Fibroblast of lung (primary cell): ENCODE measurements at places on chromosomes 6 and 20.

DNA sequence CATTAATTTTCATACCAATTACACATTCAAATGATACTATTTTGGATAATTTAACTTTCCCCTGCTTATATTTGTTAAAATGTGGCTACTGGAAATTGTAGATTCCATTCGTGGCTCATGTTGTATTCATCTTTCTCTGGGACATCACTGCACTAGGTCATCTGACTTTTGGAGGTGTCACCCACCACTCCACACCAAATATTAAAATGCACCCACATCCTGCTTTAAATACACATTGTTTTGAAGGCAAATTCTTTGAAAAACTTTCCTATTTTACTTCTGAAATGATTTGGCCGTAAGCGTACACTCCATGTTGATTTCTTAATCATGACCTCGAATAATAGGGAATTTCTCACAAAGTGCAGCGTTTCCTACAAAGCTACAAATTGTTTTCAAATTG is 8.7 kb upstream of the RBM38 start:
- no peak for DNase-seq

DNA sequence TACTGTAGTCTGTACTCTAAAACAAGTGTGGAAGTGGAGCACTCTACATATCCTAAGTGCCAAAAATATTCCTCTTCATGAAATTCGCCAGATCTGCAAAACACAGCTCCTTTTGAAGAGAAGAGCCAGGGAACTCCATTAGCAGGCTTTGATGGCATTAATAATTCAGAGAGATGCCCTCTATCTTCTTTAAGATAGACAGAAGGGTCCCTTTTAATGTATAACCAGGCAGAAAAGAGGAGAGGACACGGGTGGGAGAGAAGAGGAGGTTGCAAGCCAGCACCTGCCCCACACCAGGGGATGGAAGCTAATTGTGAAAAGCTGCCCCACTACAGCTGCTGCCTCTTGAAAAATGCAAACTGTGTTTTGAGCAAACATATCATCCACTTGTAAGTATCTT is 3.7 kb upstream of the RFPL4B start:
- DNase-seq, result no peak

DNA sequence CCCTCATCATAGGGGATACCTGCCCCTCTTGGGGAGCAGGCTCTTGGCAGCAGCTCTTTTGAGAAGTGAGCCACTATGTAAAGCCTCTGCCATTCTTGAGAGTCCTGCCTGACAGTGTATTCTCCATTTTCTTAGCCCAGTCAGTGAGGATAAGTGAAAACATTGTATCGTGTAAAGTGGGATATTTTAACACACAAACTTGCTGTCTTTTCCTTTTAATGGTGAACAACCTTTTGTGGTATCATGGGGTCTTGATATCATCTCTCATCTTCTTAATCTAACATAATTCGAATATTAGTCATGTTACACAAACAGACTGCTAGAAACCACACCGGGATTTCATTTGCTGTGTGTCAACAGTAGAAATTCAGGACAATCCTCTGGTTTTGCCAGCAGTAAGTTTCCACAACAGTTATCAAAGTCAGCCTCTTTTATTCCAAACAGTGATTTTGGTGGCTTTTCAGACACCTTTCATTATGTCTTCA is 136.2 kb downstream of the HIVEP1 start:
- DNase-seq, result peak; percentile 92

GRCh38 chr6:7171119-7171518 is 63.4 kb downstream of the RREB1 start:
- DNase-seq, result no peak

DNA sequence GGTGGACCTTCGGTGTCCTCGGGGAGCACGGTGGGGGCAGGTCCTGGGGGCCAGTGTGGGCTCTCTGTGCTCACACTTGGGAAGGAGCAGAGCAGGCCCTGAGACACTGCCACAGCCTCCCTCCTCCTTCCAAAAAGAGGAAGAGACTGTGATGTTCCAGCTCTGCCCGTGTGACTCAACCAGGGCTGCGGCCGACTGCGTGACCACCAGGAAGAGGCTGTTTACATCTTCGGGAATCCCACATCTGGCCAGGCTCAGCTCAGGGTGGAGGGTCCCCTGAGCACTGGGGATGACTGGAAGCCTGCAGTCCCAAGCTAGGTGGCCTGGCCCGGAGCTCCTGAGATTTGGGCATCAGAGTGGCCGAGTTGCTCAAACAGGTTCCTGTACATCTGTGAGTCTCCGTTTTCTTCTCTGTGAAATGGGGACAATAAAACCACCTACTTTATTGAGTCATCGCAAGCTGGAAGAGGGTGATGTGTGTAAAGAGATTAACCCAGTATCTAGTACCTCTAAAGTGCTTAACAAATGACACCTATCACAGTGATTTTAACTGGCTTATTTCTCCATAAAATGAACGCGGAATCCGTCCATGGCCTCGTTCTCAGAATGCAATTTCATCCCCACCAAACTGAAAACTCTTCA is 242.1 kb downstream of the DLL1 start:
- DNase-seq, result no peak

GRCh38 chr6:41100871-41101287 is 28.1 kb downstream of the NFYA start:
- DNase-seq, result no peak

- DNase-seq, result no peak
Measured at GRCh38 chr6:27531772-27532459, 59.0 kb upstream of the ZNF184 start.

GRCh38 chr20:56522311-56522710 is 2.2 kb upstream of the FAM209A start:
- no peak for DNase-seq

GRCh38 chr20:44805335-44805978 is 4.9 kb downstream of the RIMS4 start:
- no peak for DNase-seq

DNA sequence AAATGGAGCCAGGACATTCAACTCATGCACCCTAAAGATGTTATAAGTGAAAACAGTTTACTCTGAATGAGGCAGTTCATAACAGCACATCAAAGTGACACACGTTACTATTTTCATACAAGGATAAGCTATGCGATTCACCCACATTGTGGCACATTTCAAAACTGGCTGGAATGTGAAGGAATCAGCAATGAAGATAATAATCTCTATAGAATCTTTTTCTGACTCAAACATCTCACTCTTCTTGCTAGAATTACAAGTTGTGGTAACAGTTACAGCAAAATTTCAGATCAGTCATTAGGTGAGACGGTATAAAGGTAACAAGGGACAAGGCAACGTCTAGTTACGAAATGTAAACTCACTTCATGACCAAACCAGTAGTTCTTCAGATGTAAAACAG is 17.5 kb downstream of the TMEM244 start:
- no peak for DNase-seq

- no peak for DNase-seq
Measured at GRCh38 chr6:142470421-142470820, 168.6 kb downstream of the ADGRG6 start.

- no peak for DNase-seq
Measured at GRCh38 chr6:136226674-136227377, 23.3 kb downstream of the MTFR2 start.

- DNase-seq, result no peak
Measured at GRCh38 chr20:32988008-32988407, 16.2 kb downstream of the SUN5 start.

- DNase-seq, result peak; percentile 28
Measured at GRCh38 chr20:46681032-46681854, 8.0 kb downstream of the TP53RK start.

GRCh38 chr6:33633462-33634158 is 12.5 kb downstream of the ITPR3 start:
- peak; percentile 62 for DNase-seq

- DNase-seq, result peak; percentile 69
Measured at GRCh38 chr20:14189794-14190402, 147.5 kb downstream of the FLRT3 start.

- no peak for DNase-seq
Measured at GRCh38 chr20:48126227-48126740, 341.0 kb upstream of the SULF2 start.

DNA sequence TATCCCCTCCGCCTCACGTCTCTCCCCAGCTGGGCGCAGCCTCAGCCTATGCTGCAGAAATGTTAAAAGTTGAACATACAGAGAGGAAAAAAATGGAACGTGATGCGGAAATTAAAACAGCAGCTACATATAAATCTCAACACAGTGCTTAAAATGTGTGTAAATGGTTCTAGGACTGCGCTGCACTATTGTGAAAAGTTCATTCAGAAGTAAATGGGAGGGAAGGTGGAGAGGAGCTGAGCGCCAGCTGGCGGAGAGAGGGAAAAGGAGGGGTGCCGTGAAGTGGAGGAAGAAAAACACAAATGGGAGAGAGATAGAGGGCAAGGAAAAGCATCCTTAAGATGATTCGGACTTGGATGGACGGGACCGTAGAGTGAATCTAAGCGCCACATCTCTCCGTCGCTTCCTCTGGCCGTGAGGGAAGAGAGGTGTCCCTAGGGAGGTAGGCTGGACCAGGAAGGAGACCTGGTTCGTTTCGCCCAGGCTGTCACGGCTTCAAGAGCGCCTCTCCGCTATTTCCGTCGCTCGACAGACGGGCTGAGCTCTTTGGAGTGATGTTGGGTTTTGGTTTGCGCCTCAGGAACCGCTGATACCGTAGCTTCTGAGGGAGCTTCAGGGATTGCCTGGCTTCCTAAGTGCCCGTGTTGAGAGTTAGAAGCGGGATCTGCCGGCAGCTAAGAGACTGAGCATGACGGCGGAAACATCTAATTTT is 113.7 kb downstream of the TRIM27 start:
- DNase-seq, result no peak

GRCh38 chr6:48994811-48995210 is 468.2 kb downstream of the MMUT start:
- DNase-seq, result no peak

GRCh38 chr6:159753081-159753872 is 8.6 kb upstream of the ACAT2 start:
- peak; percentile 29 for DNase-seq

DNA sequence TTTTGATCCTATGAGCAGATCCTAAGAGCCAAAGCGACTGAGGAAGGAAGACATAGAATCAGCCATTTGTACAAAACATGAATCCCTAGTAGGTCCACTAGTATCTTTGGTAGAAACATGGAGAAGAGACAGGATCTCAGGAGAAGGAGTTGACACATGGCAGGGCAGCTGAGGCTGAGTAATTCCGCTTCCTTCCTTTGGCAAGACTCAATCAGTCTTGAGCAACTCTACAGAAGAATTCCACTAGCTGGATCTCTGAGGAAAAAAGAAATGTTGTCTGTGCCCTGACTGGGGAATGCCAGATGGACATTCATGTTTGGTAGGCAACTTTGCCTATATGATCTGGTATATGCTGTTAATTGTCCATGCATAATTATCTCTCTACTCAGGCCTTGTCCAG is 35.3 kb downstream of the ESR1 start:
- DNase-seq, result no peak

GRCh38 chr6:140921366-140922226 is 1211.1 kb upstream of the GJE1 start:
- DNase-seq, result peak; percentile 88

DNA sequence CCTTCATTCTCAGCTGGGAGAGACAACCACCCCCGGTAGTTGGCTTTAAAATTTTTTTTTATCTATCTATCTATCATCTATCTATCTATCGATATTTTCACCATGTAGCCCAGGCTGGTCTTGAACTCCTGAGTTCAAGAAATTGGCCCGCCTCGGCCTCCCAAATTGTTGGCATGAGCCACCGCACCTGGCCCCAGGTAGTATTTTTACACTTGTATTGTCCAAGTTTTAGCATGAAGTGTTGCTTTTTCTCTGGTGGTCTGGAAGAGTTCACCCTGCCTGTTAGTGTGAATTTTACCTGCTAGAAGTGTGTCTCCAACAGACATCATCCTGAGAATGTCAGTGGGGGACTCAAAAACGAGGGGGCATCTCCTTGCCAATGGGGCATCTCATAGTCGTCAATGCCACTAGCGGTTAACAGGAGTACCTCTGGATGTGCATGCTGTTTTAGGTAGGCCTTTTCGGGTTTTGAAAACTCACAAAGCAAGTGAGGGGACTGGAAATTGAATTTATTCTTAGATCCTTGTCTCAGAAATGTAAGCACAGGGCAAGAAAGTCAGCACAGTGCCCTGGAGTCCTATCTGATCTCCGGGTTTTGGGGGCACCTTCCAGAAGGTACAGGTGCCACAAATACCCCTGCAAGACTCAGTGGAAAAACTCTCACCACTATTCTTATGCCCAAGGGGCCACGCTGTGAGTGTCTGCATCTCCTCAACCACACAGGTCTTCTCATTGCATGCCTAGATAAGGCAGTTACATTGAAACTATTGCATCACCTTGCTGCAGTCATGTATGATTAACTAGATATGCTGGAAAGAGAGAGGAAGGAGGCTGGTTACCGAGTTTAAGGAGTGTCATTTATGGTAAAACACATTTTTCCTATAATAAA is 37.1 kb downstream of the TNFAIP3 start:
- peak; percentile 72 for DNase-seq
